ENCODE measurements at places on chromosomes 6 and 20.

DNA sequence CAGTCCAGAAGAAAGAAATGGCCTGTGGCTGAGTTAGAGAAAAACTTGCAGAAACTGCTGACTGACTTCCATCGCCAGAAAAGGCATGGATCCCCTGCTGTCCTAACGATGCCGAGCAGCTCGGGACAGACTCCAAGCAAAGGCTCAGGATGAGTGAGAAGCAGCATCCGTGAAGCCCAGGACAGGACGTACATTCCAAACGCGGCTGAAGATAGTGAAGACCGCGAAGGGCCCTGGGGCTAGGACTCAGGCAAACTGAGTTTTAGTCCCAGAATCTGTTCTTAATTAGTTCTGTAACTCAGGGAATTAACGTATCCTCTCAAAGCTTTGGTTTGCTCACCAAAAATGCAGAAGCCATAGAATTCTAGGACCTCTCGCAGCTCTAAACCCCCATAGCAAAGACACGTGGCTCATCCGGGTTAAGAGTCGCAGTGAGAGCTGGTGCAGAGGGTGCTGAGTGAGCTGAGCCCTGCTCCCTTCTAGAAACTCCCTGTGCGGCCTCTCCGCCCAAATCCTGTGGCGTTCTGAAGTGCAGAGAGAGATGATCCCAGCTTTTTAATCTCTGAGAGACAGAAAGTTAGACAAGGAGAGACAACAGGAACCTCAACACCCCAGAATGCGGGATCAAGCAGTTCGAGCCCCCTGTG is 132.9 kb upstream of the THBS2 start:
- no peak for DNase-seq

DNA sequence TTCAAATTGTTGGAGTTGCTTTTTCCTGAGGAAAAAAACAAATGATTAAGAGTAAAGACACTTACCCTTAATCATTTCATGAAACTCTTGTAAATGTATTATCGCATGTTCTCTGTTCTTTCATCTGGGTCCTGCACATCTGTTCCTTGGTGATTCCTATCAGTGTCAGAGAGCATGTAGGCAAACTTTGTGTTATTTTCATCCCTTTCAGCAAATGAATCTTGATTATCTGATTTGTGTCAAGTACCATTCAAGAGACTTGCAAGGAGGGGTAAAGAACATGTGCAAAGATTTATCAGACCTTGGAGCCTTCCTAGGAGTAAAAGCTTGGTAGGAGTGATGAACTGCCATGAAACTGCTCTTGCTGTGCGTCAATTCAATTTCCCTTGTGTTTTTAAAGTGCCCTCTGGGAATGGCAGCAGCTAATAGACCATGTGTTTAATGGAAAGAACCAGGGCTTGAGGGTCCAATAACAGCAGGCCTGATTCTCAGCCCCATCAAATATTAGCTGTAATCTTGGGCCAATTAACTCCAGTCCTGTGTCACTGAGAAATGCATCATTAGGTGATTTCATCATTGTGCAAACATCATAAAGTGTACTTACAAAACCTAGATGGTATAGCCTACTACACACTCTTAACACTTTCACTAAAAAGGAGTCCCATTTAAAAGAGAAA is 118.9 kb upstream of the CEP85L start:
- no peak for DNase-seq

GRCh38 chr6:4879741-4880275 is 103.6 kb downstream of the CDYL start:
- no peak for DNase-seq

GRCh38 chr6:95877480-95877879 is 138.3 kb upstream of the FUT9 start:
- no peak for DNase-seq

DNA sequence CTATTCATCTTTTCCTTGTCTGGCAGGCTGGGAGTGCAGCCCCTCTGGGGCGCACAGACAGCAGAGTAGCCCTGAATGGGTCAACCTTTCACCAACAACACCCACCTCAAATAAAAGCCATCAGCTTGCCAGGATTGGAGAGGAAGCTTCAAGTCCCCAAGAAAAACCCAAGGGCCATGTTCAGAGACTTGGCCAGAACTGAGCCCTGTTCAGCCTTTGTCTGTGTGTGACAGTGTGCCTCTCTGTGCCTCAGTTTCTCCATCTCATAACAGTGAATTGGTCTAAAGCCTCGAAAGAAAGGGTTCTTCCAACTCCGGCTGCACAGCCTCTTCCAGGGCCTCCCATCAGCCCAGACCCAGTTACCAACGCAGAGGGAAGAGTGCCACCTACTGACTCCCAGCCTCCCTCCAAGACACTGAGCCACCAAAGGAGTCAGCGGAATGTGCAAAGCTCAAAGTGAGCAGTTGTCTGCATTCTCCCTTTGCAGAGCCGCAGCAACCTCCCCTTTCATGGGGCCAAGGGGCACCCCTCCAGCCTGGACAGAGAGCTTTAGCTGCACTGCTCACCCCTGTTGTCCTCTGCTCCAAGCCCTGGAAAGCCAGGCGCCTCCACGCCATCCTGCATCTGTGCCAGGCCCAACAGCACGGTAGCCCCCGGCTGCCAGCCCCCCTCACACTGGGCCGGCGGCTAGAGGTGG is 82.7 kb upstream of the TOP1 start:
- no peak for DNase-seq

DNA sequence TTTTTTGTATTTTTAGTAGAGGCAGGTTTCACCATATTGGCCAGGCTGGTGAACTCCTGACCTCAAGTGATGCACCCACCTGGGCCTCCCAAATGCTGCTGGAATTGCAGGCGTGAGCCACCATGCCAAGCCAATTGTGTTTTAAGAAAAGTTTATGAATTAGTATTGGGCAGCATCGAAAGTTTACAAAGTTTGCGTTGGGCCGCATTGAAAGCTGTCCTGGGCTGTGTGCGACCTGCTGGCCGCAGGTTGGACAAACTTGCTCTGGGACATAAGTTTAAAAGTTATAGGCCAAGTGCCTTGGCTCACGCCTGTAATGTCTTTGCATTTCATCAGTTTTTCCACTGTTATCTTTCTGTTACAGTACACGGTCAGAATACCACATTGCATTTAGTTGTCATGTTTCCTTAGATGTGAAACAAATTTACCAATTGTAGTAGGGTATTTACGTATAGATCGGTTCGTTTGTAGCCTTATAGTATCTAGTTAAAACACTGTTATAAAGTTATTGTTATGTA is 39.5 kb downstream of the ASXL1 start:
- no peak for DNase-seq

- DNase-seq = no peak
Observed at GRCh38 chr6:14597090-14597489, 479.5 kb downstream of the CD83 start.

DNA sequence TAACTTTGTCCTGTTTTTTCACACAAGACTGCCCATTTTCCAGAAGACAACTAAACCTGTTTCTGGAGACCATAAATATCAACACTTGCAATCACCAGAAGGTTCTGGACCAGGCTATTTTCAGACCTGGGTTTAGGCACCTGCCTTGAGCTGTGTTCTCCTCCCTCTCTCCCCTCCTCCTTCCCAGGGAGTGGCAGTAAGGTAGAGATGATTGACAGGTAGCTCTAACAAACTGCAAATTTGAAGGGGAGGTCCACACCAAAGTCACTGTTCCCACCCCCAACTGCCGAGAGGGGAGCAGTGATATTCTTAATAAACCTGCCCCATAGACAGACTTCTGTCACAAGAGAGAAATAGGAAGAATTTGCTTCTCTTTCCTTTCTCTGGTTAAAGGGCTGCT is 91.2 kb upstream of the BACH2 start:
- no peak for DNase-seq

DNA sequence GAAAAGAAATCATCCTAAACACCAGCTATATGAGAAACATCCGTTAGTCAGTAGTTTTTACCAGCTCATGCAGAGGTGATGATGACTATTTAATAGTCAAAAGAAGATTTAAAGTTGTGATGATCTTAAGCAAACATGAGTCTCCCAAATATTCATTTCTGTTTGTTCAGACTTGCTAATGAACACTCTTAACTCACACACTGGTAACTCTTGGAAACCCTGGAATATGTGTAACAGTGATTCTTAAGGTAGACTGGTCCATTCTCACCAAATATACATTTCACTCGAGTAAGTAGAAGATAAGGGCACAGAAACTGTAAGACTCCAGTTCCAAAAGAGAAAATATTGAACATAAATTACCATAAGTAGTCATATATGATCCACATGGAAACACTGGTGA is 29.1 kb downstream of the RSPO3 start:
- DNase-seq = no peak

- DNase-seq = no peak
Observed at GRCh38 chr20:24960861-24961260, 11.8 kb downstream of the CST7 start.

DNA sequence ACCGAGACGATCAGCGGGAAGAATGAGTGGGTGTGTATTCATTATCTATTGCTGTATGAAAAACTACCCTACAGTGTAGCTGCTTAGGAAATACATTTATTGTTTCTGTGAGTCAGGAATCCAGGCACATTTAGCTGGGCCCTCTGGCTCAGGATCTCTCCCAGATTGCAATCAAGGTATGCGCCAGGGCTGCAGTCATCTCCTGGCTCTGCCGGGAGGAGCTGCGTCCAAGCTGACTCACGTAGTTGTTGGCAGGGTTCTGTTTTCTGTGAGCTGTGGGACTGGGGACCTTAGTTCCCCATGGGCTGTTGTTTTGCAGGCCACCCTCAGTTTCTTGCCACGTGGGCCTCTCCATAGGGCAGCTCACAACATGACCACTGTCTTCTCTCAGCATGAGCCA is 68.2 kb upstream of the FUCA2 start:
- DNase-seq = no peak

DNA sequence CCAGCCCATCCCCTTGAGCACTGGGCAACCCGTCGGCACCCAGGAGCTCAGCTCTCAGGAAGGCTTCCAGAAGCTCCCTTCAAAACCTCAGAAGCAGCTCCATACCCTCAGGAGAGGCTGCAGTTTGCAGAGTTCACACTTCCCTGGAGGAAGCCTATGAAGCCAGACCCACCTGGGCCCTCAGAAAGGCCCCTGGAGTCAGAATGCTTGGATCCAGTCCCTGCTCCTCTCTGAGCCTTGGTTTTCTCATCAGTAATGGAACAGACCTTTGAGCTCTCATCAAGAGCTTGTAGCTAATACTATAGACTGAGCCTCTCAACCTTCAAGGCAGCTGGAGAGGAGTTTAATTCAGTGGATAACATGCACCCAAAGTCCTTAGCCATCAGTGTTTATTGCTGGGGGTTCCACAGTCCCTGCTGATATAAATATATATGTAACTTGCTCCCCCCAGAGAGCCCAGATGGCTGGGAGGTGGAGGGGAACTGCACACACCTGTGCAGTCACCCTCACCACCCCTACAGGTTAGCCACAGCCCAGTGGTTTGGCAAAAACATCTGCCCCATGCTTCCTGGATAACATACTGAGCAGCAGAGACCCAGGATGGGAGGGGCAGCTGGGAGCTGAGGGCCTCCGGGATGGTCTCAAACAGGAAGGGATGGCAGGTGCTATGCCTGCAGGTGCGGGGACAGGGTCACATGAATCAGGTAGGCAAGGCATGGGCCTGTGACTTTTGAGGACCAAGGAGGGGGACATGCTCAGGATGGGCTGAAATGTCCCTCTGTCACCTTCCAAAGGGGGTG is 120.1 kb downstream of the SNX5 start:
- no peak for DNase-seq

GRCh38 chr20:63015662-63016361 is 9.0 kb upstream of the BHLHE23 start:
- no peak for DNase-seq
